Activated CD8-positive, alpha-beta T cell treated with anti-CD3 and anti-CD28 coated beads for 36 hours (primary cell): ENCODE measurements at places on chromosomes 3 and 15.

- DNase-seq, result peak; percentile 71
These were observed 140.1 kb downstream of the ADAMTS17 start for GRCh38 chr15:100201376-100202280.

- no peak for DNase-seq
These were observed 29.2 kb upstream of the IGDCC4 start for GRCh38 chr15:65451989-65452388.

- DNase-seq, result no peak
These were observed 8.6 kb downstream of the GLT8D1 start for GRCh38 chr3:52696830-52697631.

DNA sequence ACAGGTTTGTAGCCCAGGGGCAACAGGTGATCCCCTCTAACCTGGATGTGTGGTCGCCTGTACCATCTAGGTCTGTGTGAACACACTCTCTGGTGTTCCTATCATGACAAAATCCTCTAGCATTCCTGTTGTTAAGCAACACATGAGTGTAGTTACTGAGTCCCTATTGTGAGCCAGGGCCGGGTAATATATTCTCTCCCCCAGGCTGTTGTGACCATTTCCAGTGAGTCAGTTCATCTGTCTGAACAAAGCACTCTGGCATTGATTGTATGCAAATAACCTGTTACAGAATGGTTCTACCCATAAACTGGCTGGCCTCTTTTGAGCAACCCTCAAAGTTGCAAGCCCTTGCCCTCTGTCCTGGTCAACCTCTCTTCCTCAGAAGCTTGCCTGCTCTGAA, 2.6 kb upstream of the FLNB start:
- DNase-seq, result no peak
